Caki2 (cell line): ENCODE measurements at places on chromosomes 13 and 19.

DNA sequence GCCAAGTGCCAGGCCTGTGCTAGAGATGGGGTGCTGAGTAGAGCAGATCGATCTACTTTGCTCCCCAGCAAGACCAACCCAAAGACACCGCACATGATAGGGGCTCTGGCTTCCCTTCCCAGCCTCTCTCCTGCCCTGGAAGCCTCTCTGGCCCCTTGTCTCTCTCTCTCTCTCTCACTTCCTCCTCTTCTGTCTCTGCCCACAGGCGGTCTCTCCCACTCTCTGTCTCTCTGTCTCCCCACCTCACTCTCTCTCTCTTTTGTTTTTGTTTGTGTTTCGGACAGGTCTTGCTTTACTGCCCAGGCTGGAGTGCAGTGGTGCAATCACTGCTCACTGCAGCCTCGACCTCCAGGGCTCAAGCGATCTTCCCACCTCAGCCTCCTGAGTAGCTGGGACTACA lies 1.3 kb downstream of the SELENOV start:
- DNase-seq, result no peak

- no peak for DNase-seq
Observed at GRCh38 chr19:5017235-5017634, 48.3 kb downstream of the KDM4B start.

GRCh38 chr13:109418111-109418510 lies 368.3 kb downstream of the IRS2 start:
- no peak for DNase-seq

- no peak for DNase-seq
Observed at GRCh38 chr13:64029343-64030093, 2613.9 kb upstream of the PCDH20 start.

GRCh38 chr19:57410877-57411671 lies at the start of gene ZNF17:
ZNF17 (plus strand) TSS chr19:57411161; CDS start chr19:57413616, 2,455 bp downstream.
- peak; percentile 81 for DNase-seq

- peak; percentile 67 for DNase-seq
Observed at GRCh38 chr19:36115453-36116343, at the start of gene TBCB. TBCB (plus strand) TSS chr19:36115468; CDS start chr19:36115561, 93 bp downstream.

GRCh38 chr13:106533101-106533942 lies 2.1 kb downstream of the EFNB2 start:
- DNase-seq, result peak; percentile 75

DNA sequence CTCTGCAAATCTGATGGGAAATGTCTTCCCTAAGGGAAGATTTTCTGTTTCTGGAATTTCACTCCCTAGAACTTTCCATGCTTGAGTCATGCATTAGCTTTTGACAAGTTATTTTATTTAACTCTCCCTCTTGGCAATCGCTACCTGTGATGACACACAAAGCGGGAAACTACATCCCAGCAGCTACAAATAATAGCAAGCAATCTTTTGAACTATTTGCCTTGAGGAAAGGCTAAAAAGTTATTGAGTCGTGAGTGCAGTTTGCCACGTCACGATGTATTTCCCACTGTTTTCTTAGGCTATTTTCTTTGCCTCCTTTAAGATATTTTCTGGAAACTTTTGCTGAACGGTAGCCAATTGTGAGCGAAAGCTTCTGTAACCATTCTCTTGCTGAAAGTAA lies 353.3 kb upstream of the HTR2A start:
- no peak for DNase-seq

GRCh38 chr13:46736541-46737310 lies 60.2 kb downstream of the ESD start:
- DNase-seq, result no peak

- peak; percentile 37 for DNase-seq
Observed at GRCh38 chr19:56333506-56333905, 18.9 kb upstream of the ZSCAN5A start.

- DNase-seq, result no peak
Observed at GRCh38 chr13:73230716-73231115, 171.9 kb downstream of the KLF5 start.

DNA sequence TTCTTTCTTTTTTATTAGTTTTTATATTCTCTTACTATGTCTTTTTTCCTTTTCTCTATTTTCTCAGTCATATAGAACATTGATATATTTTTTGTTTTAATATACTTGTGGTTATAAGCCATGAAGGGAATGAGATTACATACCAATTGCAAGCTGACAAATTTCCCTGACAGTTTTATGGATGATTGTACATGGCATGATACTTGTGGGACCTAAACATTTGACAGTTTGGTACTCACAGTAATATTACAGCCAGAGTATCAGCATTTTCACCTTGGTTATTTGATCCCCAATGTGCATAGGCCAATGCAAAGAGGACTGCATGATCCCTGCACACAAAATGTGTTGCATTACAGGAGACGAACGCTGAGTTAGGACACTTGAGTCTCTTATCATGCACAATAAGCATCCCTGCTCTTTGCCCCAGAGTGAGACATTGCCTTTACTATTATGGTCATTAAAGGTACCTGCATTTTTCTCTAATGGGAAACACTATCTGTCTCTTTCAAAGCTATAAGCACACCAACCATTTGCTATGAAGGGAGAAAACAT lies 713.4 kb upstream of the PCDH20 start:
- DNase-seq, result no peak

GRCh38 chr19:40356681-40357595 lies 8.4 kb downstream of the PLD3 start:
- DNase-seq, result no peak

DNA sequence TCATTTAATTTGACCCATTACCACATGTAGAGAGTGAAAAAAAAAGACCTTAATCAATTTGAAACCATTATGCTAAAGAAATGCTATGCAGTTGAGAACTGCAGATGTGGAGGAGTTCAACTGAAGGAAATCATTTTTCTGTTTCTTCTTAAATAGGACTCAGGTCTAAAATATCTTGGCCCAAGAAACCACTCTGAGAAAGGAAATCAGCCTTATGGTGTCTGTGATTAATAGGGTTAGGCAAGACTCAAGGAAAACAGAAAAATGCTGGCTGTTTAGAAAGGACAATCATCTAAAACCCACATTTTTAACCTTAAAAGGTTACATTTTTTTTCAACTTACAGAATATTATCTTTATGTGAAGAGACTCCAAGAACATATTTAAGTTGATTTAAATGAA lies 1.9 kb upstream of the SLITRK1 start:
- DNase-seq, result no peak

GRCh38 chr19:8342316-8342683 lies 762 bp downstream of the KANK3 start:
- no peak for DNase-seq

- no peak for DNase-seq
Observed at GRCh38 chr13:36362914-36363313, 16.7 kb upstream of the SPART start.

GRCh38 chr13:50911937-50912795 lies 2.6 kb downstream of the RNASEH2B start:
- peak; percentile 52 for DNase-seq

DNA sequence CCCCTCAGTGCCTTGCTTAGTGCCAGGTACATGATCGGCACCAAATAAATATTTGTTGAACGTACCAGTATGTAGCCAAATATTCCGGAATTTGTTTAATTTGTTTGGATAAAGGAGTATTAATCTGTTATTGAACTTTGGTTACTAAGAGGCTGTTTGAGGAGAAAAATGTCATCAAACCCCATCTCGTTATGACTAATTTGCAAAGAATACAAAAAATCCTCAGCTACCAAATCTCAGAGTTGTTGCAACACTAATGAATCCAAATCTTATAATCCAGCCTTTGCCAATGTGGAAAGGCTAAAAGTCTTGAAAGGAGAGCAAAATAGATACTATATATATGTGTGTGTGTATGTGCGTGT lies 79.5 kb downstream of the KLF5 start:
- DNase-seq, result no peak

DNA sequence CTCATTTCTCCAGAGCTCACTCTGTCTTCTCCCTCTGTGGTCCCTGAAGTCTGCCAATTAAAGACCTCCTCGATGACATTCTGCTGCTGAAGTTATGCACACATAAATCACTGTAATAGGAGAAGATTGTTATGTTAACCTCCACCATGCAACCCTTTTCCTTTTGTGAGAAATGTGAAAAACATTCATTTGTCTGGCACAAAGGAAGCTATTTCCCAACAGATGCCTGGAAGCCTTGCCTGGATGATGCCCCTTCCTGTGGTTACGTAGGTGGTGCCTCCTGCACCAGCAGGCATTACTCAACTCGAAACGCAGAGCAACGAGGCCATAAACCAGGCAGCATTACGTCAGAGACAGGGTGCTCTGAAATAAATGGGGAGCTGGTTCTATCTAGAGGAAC lies 327.4 kb upstream of the ZNF507 start:
- DNase-seq, result peak; percentile 69

DNA sequence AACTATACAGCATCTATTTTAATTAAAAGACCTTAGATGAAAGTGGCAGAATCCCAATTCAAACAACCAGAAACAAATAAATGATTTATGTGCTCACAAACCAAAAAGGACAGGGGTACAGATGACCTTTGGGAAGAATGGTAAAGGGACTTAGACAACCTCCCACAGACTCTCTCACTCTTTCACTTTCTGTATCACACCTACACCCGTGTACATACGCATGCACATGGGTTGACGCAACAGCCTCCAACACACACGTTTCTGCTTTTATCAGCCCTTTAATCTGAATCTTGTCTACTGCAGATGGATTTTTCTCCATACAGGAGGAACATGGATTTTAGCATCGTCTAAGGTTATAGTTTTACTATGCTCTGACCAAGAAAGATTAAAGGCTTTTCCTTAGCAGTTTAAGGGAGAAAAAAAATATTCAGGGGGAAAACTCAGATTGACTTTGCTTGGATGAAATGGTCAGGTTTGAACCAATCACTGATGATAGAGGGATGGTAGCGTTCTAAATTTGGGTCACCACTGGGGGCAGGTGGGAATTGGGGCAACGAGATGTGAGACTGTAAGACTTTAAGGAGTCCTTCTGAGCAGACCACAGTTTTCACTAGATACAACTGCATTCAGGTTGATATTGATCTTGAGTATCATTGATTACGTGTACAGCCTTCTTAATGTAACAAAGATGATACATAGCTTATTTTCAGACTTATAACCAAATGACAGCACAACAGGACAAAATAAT lies 166.1 kb downstream of the ITGBL1 start:
- no peak for DNase-seq

DNA sequence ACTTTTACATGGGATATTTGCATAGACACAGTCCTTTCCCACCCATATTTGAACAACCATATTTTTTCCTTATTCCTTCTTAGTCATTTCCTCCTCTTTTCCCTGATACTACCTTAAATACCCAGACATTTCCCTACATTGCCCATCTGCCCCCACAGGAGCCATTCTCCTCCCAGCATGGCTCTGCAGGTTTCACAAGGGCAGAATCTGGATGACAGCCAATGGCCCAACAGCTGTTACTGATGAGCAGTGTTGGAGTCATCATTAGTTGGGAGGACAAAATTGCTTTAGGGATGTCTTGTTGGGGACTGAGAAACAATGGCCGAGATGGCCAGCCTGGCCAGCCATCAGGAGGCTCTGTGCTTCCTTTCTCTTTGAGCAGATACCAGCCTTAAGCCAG lies 209.5 kb downstream of the KLF5 start:
- no peak for DNase-seq

DNA sequence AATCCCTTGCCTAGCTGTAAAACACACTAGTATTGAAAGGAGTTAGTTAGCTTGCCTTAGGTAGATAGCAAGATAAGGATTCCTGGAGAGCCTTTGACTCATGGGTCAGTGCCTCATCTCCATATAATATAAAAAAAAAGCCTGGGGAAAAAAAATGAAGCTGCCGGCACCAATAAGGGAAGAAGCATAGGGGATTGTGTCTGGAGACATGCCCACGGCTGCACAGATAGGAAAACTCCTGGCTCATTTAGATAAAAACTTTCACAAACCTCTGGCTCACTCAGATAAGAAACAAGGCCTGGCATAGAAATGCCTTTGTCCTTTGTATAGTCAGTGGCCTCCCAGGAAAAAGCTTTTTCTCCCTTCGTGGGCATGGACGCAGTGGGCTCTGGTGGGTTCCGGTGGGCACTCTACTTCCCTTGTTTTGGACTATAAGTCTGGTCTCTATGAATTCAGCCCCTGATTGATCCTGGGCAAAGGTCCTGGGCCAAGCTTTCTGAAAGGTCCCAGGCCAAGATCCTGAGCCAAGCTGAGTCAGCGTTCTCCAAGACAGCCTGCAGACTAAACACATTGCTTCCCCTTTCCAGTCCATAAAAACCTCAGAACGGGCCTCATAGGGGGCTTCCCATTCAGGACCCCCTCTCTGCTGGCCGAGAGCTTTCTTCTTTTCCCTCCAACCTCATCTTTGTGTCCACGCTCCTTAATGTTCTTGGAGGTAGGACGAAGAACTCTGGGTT lies 4.9 kb upstream of the OR7A17 start:
- DNase-seq, result no peak

DNA sequence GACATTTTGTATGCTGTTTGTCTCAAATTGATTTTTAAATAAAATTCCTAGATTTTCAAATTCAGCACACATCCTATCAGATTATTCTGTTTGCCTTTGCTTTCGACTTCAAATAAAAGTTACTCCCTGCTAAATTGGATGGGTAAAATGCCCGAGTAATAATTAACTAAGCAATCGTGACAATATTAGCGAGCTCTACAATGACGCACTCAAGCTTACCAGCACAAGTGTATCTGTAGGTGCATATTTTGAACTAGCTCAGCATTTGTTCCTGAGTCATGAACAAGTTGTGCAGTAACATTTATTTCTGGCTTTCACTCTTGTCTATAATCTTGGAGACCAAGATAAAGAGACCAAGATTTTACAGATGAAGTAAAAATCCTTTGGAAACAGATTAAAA lies 113.4 kb downstream of the UBL3 start:
- DNase-seq, result no peak

DNA sequence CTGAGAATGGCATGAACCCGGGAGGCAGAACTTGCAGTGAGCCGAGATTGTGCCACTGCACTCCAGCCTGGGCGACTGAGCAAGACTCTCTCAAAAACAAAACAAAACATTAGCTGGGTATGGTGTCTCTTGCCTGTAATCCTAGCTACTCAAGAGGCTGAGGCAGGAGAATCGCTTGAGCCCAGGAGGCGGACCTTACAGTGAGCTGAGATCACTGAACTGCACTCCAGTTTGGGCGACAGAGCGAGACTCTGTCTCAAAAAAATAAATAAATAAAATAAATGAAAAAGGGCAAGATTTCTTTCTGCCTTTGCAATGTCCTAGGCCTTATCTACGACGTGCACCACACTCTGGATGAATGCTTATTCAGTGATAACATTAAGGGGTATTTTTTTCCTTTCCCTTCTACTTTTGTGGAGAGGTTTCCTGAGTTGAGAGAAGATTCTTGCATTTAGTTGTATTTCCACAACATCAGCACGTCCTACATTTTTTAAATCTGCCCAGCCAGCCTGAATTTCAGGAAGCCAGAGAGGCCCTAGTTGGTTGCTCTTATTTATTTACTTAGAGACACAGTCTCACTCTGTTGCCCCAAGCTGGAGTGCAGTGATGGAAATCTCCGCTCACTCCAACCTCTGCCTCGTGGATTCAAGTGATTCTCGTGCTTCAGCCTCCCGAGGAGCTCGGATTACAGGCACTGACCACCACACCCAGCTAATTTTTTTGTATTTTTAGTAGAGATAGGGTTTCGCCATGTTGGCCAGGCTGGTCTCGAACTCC lies 26.1 kb upstream of the OR1M1 start:
- peak; percentile 82 for DNase-seq
